A549 treated with RU486 at 1 μM for 4 hours (cell line): ENCODE measurements at places on chromosomes 5 and 9. TPM values are rescaled to one million over a fixed set of nuclear protein-coding genes. Genes with fewer than 3 reads are reported as not detected.

Gene HMGCS1
- total RNA-seq: 45.8 to 59.7 TPM (median 53.7 TPM) in 5 replicates

Gene DNAI1
- total RNA-seq: 0.12 to 0.42 TPM (median 0.15 TPM) in 5 replicates

Gene RANBP17
- 2.0 to 3.2 TPM (median 2.6 TPM) in 5 replicates for total RNA-seq

Gene TIMD4
- 0.76 to 1.8 TPM (median 1.3 TPM) in 5 replicates for total RNA-seq

Gene MTMR12
- total RNA-seq: 10.8 to 17.7 TPM (median 15.8 TPM) in 5 replicates

Gene TSLP
- total RNA-seq: not detected in 5 replicates

Gene NDST1
- total RNA-seq: 44.1 to 72.1 TPM (median 55.8 TPM) in 5 replicates

Gene BDP1
- 3.9 to 11.5 TPM (median 10.1 TPM) in 5 replicates for total RNA-seq

Gene DRD1
- 0.37 to 1.0 TPM (median 0.64 TPM) in 5 replicates for total RNA-seq

Gene CDHR2
- total RNA-seq: 0.02 to 0.13 TPM (median 0.06 TPM) in 5 replicates

Gene FBP2
- 0.07 TPM in 1 of 5 replicates, not detected in the others for total RNA-seq

Gene TMEM203
- total RNA-seq: 33.4 to 46.5 TPM (median 43.2 TPM) in 5 replicates

Gene VCP
- 277 to 304 TPM (median 295 TPM) in 5 replicates for total RNA-seq

Gene MIGA2
- 9.0 to 14.1 TPM (median 11.8 TPM) in 5 replicates for total RNA-seq
